ENCODE measurements at places on chromosomes 5 and 9. TPM values are rescaled to one million over a fixed set of nuclear protein-coding genes. Genes with fewer than 3 reads are reported as not detected.

DNA sequence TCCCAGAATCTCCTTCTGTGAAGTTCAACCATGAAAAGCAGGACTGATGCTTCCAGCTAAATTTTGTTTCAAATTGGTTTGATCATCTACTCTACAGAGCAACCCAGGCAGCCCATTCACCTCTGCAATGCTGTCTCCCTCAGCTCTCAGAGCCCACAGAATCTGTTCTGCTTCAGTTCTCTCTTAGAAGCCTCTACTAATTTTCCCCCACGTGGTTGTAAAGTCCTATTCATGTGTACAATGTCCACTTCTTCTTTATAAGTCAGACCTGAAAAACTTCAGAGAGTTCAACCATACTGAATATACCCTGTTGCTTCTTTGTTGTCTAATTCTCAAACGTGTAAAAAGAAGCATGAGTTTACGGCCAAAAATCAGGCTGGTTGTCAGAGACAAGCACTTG, 21.3 kb upstream of the FAM13B start:
- no peak for DNase-seq

GRCh38 chr5:175652741-175653663, 4.9 kb upstream of the HRH2 start:
- no peak for DNase-seq

- no peak for DNase-seq
These were observed 161.9 kb upstream of the RAI14 start for GRCh38 chr5:34494111-34494755.

Gene PRRT1B
- total RNA-seq = not detected

Gene DAPK1
- not detected for total RNA-seq

DNA sequence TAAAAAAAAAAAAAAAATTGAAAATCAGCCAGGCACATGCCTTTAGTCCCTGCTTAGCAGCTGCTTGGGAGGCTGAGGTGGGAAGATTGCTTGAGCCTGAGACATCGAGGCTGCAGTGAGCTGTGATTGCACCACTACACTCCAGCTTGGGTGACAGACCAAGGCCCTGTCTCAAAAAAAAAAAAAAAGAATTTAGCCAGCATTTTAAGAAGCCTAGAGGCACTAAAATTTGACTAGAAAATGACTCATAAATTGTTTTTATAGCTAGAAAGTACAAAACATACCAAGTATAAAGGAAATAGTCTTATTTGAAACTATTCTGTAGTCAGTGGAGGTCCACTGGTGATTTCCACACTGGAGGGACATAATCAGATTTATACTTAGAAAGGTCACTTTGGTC, 17.5 kb downstream of the LRRC70 start:
- DNase-seq = no peak
